ENCODE measurements at places on chromosomes 7 and 10.

- no peak for DNase-seq
These were observed 544 bp downstream of the SEC23IP start for GRCh38 chr10:119893074-119893473.

DNA sequence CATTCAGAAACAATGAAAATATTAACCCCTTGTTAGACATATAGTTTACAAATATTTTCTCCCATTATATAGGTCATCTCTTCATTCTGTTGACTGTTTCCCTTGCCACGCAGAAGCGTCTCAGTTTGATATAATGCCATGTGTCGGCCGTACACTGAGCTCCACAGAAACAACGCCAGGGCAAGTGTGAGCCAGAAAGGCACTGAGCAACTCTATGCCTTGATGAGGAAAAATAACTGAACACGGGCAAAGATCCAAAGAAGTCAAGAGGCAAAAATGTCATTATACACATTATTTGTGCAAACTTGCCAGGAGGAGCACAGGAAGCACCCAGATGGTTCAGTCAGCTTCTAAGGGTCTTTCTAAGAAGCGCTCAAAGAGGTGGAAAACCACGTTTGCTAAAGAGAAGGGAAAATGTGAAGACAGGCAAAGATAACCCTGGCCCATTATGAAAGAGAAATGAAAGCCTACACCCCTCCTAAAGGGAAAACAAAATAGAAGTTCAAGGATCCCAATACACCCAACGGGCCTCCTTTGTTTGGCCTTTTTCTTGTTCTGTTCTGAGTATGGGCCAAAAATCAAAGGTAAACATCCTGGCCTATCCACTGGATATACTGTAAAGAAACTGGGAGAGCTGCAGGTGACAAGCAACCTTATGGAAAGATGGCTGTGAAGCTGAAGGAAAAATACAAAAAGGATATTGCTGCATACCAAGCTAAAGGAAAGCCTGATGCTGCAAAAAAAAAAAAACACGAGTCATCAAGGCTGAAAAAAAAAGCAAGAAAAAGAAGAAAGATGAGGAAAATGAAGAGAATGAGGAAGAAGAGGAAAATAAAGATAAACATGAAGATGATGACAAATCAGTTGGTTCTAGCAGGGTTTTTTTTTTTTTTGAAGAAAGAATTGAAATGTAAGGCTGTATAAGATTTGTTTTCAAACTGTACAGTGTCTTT lies 15.5 kb downstream of the ARHGAP12 start:
- no peak for DNase-seq

- DNase-seq: no peak
These were observed 27.8 kb downstream of the STEAP4 start for GRCh38 chr7:88278881-88279280.

GRCh38 chr7:47154791-47155190 lies 427.1 kb downstream of the TNS3 start:
- no peak for DNase-seq

- no peak for DNase-seq
These were observed 404.2 kb downstream of the THSD7A start for GRCh38 chr7:11427686-11428273.

DNA sequence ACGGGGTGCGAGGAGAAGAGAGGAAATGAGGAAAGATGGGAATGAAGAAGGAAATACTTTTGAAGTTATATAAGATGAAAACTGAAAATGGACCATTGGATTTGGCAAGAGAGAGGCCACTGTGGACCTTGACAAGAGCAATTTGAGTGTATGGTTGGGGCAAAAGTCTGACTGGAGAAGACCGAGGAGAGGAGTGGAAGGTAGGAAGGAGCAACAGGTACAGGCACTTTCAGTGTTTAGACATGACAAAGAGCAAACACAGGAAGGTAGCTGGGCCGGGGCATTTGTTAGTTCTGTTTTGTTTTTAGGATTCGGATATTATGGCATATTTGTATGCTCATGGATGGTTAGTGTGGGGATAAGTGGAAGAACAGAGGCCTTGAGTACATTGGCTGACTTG lies 99.4 kb downstream of the TAF3 start:
- no peak for DNase-seq

GRCh38 chr10:47061776-47062175 lies 150.5 kb downstream of the PTPN20 start:
- no peak for DNase-seq

All from T follicular helper cell (primary cell).